ENCODE measurements at places on chromosomes 5 and 9.

DNA sequence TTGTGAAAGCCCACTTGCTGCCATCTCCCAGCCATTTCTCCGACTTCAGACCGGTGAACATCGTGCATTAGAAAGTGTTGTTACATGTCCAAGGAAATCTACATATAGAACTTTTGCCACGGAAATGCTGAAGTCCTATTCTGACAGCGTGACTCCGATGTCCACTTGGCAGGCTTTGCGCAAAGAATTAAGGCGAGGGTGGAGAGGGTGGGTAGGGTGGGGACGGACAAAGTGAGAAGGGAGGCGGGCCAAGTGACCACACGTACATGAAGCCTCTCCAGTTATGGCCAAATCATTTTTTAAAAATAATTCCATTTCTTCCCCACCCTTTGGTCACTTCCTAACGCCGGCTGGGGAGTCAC is 460 bp upstream of the ACO1 start:
- H3K27me3 ChIP-seq, result peaks cover 47% of the 10 kb centered on the region
- H3K4me3 ChIP-seq, result peak overlapping the region; percentile 83
- no peaks in the 10 kb centered on the region for H3K36me3 ChIP-seq
- H3K4me1 ChIP-seq, result peaks cover 14% of the 10 kb centered on the region

DNA sequence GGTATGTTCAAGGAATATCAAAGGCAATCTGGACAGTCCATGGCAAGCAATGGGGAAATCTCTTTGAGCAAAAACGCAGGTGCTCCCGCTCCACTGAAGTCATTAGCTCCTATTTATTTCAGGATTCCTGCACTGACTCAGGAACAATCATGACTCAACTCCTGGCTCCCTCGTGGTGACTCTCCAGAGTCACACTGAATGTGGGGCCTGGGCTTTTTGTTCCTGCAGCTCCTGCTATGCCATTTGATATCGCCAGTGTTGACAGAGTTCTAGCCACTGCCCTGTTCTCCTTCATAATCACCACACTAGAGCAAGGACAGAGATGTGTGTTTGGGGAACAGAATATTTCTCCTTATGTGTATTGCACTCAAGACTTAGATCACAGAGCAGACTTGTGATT is 187.2 kb upstream of the ZNF462 start:
- no peaks in the 10 kb centered on the region for H3K36me3 ChIP-seq
- no peak overlapping the region for H3K27ac ChIP-seq
- H3K27me3 ChIP-seq, result no peaks in the 10 kb centered on the region
- H3K4me3 ChIP-seq, result no peak overlapping the region
- DNase-seq, result no peak

GRCh38 chr9:133826289-133827085 is 88.3 kb upstream of the SARDH start:
- H3K4me3 ChIP-seq, result no peak overlapping the region
- peaks cover 34% of the 10 kb centered on the region for H3K4me1 ChIP-seq

DNA sequence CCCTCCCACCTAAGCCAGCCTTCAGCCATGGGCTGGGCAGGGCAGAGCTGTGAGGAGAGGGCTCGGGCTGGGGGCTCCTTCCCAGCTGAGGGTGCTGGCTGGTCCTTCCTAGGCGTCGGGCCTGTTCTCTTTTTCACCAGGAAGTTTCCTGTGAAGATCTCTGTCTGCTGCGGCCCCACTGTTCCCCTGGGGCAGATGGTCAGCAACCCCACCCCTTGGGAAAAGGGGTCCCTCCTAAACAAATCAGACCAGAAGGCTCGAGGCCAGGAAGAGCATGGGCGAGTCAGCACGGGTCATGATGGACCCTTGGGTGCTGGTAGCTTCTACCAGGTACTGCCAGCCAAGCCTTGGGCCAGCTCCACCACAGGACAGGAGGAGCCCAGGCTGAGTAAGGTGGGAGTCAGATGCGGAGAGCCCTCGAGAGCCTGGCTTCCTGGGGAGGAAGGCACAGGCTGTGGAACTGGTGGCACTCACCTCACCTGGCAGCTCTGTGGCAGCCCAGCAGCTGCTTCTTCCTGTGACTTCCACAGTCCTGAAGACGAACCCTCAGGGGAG is 3.5 kb downstream of the CACNA1B start:
- peaks cover 17% of the 10 kb centered on the region for H3K27me3 ChIP-seq
- H3K4me1 ChIP-seq, result no peaks in the 10 kb centered on the region
- no peak overlapping the region for H3K27ac ChIP-seq
- no peak overlapping the region for H3K4me3 ChIP-seq
- no peak for DNase-seq
- no peaks in the 10 kb centered on the region for H3K36me3 ChIP-seq

- H3K27ac ChIP-seq, result no peak overlapping the region
- peaks cover 21% of the 10 kb centered on the region for H3K27me3 ChIP-seq
- no peaks in the 10 kb centered on the region for H3K36me3 ChIP-seq
- H3K4me3 ChIP-seq, result no peak overlapping the region
Observed at GRCh38 chr5:76406673-76407072, 3.6 kb downstream of the IQGAP2 start.

- H3K4me3 ChIP-seq, result no peak overlapping the region
- H3K4me1 ChIP-seq, result no peaks in the 10 kb centered on the region
- DNase-seq, result no peak
- H3K36me3 ChIP-seq, result no peaks in the 10 kb centered on the region
- H3K27me3 ChIP-seq, result no peaks in the 10 kb centered on the region
- H3K27ac ChIP-seq, result no peak overlapping the region
Observed at GRCh38 chr5:23530571-23530970, 23.2 kb downstream of the PRDM9 start.

DNA sequence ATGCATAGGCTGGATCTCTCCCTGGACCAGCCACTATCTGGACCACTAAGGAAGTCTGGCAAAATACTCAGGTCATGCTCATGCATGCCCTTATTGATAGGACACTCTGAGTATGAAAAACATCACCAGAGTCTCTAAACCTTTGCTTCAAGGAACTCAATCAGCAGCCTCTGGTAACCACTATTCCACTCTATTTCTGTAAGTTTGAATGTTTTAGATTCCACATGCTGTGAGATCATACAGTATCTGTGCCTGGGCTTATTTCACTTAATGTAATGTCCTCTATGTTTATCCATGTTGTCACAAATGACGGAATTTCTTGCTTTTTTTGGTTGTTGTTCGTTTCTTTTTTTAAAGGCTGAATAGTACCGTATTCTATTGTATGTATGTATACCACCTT is 68.3 kb downstream of the TARS1 start:
- H3K27ac ChIP-seq, result no peak overlapping the region
- H3K4me3 ChIP-seq, result no peak overlapping the region

GRCh38 chr9:77957652-77958051 is 74.0 kb downstream of the GNAQ start:
- peaks cover 46% of the 10 kb centered on the region for H3K4me1 ChIP-seq
- DNase-seq, result no peak
- H3K4me3 ChIP-seq, result no peak overlapping the region
- H3K27ac ChIP-seq, result no peak overlapping the region

DNA sequence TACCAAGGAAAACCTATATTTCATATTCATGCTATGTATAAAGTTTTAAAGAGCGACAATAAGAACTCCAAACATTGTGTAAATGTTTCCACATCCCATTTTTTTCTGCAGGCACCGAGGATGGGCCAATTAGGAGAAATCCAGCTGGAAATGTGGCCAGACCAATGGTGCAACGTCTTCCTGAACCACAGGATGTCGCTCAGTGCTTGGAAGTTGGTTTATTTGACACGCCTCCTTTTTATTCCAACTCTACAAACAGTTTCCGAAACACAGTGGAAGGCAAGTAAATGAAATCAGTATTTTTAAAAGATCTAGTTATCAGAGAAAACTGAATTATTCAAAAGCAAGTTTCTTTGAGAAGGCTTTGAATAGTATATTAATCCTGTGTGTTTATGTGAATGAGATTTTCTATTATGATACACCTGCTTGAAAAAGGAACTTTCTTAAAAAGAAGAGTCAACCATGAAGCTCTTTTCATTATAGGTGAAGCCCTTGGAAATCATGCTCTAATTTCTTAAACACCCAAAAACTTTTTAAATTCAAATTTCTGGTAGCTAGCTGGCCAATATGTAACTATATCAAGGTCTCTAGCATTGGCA is 9.1 kb downstream of the TYRP1 start:
- H3K4me1 ChIP-seq, result peaks cover 5% of the 10 kb centered on the region
- no peak overlapping the region for H3K4me3 ChIP-seq
- H3K36me3 ChIP-seq, result no peaks in the 10 kb centered on the region
- no peak overlapping the region for H3K27ac ChIP-seq

DNA sequence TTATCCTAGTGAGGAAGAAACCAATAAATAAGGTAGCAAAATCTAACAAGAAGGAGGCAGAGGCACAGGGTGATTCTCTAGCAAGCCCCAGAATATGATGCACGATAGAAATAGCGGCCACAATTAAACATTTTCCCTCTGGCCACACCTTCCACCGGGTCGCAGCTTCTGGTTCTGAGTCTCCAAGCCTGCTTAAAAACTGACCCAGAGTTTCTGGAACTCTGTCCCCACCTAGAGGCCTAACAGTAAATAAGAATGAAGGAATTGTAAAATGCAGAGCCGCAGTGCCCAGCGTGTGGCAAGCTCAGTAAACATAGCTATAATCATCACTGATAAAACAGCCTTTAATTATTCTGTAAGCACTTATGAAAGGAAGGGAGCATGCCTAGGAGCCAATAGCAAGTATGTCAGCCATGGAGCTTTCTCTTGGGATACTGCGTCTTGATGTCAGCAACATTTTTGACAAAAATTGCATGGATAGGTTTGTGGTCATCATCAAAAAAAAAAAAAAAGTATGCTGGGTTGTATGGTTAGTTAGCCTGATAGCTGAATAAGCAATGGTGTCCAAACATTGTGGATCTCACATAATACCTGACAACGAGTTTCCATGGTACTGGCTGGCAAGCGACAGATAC is 465.5 kb downstream of the DNAH5 start:
- H3K4me1 ChIP-seq, result peaks cover 7% of the 10 kb centered on the region
- peaks cover 12% of the 10 kb centered on the region for H3K27me3 ChIP-seq
- H3K27ac ChIP-seq, result no peak overlapping the region
- no peaks in the 10 kb centered on the region for H3K36me3 ChIP-seq
- no peak overlapping the region for H3K4me3 ChIP-seq

GRCh38 chr9:15512889-15513288 is 2.1 kb upstream of the PSIP1 start:
- no peak overlapping the region for H3K27ac ChIP-seq
- no peak overlapping the region for H3K4me3 ChIP-seq
- H3K27me3 ChIP-seq, result no peaks in the 10 kb centered on the region
- H3K36me3 ChIP-seq, result peaks cover 4% of the 10 kb centered on the region
- peaks cover 36% of the 10 kb centered on the region for H3K4me1 ChIP-seq

- H3K36me3 ChIP-seq, result no peaks in the 10 kb centered on the region
- H3K4me3 ChIP-seq, result no peak overlapping the region
- H3K27me3 ChIP-seq, result no peaks in the 10 kb centered on the region
Observed at GRCh38 chr5:107792940-107793339, 122.2 kb upstream of the EFNA5 start.

DNA sequence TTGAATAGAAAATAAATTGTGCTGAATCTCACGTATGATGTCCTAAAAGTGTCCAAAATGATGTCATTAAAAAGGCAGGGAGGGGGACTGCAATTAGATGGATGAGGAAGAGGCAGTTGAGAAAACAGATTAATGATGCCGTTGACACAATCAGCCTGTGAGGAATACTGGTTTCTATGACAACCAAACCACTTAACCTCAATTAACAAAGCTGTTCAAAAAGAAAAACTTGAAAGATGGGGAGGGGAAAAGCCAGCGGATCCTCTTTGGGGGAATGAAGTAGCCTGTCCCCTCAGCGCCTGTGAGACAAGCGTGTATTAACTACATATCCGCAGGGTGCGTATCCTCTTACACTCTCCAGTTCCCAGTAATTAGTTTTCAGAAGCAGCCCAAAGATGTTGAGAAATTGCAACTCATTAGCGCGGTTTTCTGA is 160.7 kb downstream of the TTC39B start:
- H3K27ac ChIP-seq, result no peak overlapping the region
- no peak overlapping the region for H3K4me3 ChIP-seq
- H3K27me3 ChIP-seq, result no peaks in the 10 kb centered on the region
- peaks cover 12% of the 10 kb centered on the region for H3K4me1 ChIP-seq
- no peak for DNase-seq

DNA sequence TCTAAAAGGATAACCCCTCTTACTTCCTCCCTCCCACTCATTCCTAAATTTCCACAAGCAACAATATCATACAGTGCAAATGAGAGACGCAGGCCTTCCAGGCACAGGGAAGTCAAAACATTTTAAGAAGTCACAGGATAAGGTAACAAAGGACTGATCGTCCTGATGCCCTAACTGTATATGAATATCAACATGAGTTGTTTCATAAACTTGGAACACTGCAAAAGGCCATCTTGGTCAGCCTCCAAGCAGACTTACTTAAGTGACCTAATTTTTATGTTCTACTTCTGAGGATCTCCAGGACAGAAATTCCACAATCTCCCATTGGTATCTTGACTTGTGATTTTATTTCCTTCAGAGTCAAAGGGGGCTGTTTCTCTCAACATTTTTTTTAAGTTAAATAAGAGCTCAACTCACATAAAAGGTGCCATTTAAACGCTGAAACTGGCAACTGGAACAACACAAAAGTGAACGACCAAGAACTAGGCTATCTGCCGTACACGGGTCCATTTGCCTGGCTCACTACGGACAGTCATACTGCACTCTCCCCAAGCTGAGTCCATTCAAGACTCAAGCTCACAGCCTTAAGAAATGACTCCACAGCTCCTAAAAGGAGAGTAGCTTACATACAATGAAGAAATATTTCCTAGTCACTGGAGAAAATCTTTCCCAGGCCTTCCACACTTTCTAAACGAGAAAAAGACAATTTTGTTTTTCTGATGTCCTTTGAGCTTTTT is 71.3 kb downstream of the LHFPL2 start:
- H3K4me1 ChIP-seq, result peaks cover 48% of the 10 kb centered on the region
- no peak overlapping the region for H3K4me3 ChIP-seq
- DNase-seq, result no peak
- H3K36me3 ChIP-seq, result peaks cover 17% of the 10 kb centered on the region
- H3K27me3 ChIP-seq, result no peaks in the 10 kb centered on the region
- peak overlapping the region; percentile 19 for H3K27ac ChIP-seq

GRCh38 chr5:154194345-154195329 is 4.1 kb downstream of the GALNT10 start:
- H3K27ac ChIP-seq, result no peak overlapping the region
- peaks cover 52% of the 10 kb centered on the region for H3K4me1 ChIP-seq
- peaks cover 8% of the 10 kb centered on the region for H3K27me3 ChIP-seq

DNA sequence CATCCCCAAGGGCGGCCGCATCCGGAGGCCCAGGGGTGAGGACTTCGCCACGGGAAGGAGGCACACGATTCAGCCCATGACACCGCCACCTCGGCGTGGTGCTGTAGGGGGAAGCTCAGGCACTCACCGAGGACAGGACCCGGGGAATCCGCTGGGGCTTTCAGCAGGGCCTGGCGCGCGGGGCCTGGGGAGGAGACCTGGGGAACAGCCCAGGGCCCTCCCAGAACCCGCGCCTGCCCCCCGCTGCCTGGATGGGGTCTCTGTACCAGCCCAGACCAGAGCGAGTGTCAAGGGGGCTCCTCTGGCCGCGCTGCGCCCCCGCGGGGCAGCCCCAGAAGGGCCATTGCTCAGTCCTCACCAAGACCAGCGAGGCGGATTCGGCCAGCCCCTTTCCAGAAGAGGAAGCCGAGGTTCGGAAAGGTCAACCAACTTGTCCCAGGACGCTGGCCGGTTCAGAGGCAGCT is 12.8 kb downstream of the COL23A1 start:
- peaks cover 13% of the 10 kb centered on the region for H3K4me1 ChIP-seq
- H3K36me3 ChIP-seq, result peaks cover 18% of the 10 kb centered on the region
- peak overlapping the region; percentile 83 for H3K4me3 ChIP-seq
- DNase-seq, result peak; percentile 20

All from neural crest cell (in vitro differentiated cells).